ENCODE measurements at places on chromosomes 2 and 18. TPM values are rescaled to one million over a fixed set of nuclear protein-coding genes. Genes with fewer than 3 reads are reported as not detected.

SERPINB12 gene
- total RNA-seq: not detected

EVX2 gene
- not detected for total RNA-seq

SESTD1 gene
- total RNA-seq: 64.7 TPM

MGAT4A gene
- 25.9 TPM for total RNA-seq

ZNF514 gene
- total RNA-seq: 38.4 TPM

PTPN4 gene
- total RNA-seq: 35.6 TPM

MC5R gene
- not detected for total RNA-seq

ERICH2 gene
- total RNA-seq: not detected

RABL2A gene
- total RNA-seq: 1.8 TPM

HDLBP gene
- 226 TPM for total RNA-seq

TBC1D8 gene
- 20.0 TPM for total RNA-seq

STAMBP gene
- total RNA-seq: 50.4 TPM

COQ10B gene
- total RNA-seq: 34.1 TPM

POTEF gene
- under 0.01 TPM for total RNA-seq

SLC30A3 gene
- 2.1 TPM for total RNA-seq

RAD51AP2 gene
- 0.69 TPM for total RNA-seq

EPC2 gene
- total RNA-seq: 50.8 TPM

TMEM247 gene
- not detected for total RNA-seq

ARHGAP28 gene
- 11.3 TPM for total RNA-seq

HNMT gene
- 21.5 TPM for total RNA-seq

ALLC gene
- not detected for total RNA-seq

KCNIP3 gene
- total RNA-seq: 5.1 TPM

CDKL4 gene
- 2.1 TPM for total RNA-seq

KCNJ3 gene
- not detected for total RNA-seq

C2orf78 gene
- total RNA-seq: not detected

SLC23A3 gene
- total RNA-seq: 0.26 TPM

MC2R gene
- not detected for total RNA-seq
